Tongue (tissue), 3 donors: ENCODE measurements at places on chromosomes 7 and 10. TPM values are rescaled to one million over a fixed set of nuclear protein-coding genes. Genes with fewer than 3 reads are reported as not detected.

ODAD2 gene
- total RNA-seq: 1.0 TPM

SUMF2 gene
- 53.5 TPM for total RNA-seq

MYH16 gene
- not detected for total RNA-seq

CTTNBP2 gene
- 13.1 TPM for total RNA-seq

MMRN2 gene
- 53.6 TPM for total RNA-seq

FAM237B gene
- total RNA-seq: not detected

SYNPO2L gene
- 28.0 TPM for total RNA-seq

HYCC1 gene
- 40.4 TPM for total RNA-seq

SFRP5 gene
- total RNA-seq: 6.9 TPM

ZNF92 gene
- 10.8 TPM for total RNA-seq

MINDY4 gene
- total RNA-seq: 8.5 TPM

ABCB4 gene
- total RNA-seq: 3.7 TPM

GHRHR gene
- not detected for total RNA-seq

LRRC61 gene
- 6.3 TPM for total RNA-seq

ELN gene
- total RNA-seq: 208 TPM

TNS3 gene
- 39.7 TPM for total RNA-seq

RPP38 gene
- total RNA-seq: 7.2 TPM
